Fibroblast of skin of back (primary cell): ENCODE measurements at places on chromosomes 13 and 19.

GRCh38 chr19:12792051-12792852, 966 bp downstream of the JUNB start:
- peak; percentile 60 for DNase-seq

DNA sequence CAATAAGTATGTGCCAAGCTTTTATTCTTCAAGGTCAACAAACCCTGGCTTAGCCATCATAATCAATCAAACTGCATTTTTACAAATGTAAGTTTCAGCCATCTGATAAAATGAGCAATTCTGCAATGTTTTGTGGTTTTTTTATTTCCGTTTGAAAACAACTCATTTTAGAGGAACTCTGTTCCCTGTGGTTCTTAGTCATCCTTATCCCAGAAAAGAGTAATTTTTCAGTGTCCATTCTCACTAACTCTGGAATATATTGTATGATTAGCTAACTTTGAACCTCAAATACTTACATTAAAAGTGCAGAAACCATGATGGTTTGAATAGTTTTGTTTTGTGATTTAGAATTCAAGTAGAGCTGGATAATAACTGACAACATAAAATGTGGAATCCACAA, 87.6 kb downstream of the IRS2 start:
- DNase-seq, result peak; percentile 72

GRCh38 chr13:42495255-42495654, 78.7 kb upstream of the TNFSF11 start:
- peak; percentile 27 for DNase-seq

DNA sequence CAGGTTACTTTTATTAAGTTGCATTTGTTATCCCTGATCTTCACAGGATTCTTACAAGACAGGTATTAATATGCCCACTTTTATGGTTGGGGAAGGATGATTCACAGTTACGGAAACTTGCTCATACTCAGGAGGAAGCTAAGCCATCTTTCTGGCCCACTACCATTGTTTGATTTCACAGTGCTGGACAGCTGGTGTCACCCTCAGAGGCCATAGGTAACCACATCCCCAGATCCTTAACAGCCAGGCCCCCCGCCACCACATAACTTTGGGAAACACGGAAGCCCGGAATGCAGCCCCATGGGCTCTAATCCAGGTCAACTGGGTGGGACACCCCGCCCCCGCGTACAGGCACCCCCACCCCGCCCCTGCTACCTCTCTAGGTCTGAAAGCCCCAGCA, 119.7 kb downstream of the IRS2 start:
- DNase-seq, result no peak

- DNase-seq, result peak; percentile 31
Observed at GRCh38 chr13:70249332-70250064, 141.2 kb upstream of the KLHL1 start.

- DNase-seq, result peak; percentile 70
Observed at GRCh38 chr19:3275583-3276340, 51.3 kb downstream of the CELF5 start.

- no peak for DNase-seq
Observed at GRCh38 chr13:99382428-99383133, 75.4 kb upstream of the GPR183 start.

- DNase-seq, result no peak
Observed at GRCh38 chr19:35040826-35041547, 534 bp upstream of the HPN start.

DNA sequence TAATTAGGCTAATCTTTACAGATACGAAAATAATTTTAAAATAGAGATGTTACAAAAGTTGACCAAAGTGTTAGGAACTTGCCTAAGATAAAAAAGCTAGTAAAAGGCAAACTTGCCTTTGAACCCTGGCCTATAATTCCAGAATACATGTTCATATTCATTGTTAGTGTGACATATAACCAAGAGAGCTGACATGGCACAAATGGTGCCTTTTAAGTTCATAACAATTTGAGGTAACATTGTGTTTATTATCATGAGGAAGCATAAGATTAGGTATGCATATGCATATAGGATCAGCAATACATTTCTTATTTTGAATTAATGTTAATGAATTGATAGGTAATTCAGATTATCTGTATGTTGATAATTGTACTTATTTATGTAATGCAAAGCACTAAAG, 1537.9 kb upstream of the PRR20A start:
- DNase-seq, result no peak

DNA sequence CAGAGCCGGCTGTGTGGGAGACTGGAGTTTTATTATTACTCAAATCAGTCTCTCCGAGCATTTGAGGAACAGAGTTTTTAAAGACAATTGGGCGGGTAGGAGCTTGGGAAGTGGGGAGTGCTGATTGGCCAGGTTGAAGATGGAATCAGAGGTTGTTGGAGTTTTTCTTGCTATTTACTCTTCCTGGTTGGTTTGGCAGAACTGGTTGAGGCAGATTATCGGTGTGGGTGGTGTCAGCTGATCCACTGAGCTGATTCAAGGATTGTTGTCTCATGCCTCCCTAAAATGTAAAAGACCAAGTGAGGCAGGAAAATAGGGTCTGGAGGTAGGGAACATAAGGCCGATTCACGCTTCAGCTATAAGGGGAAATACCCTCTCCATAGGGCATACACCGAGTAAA, 1.3 kb upstream of the TDRD12 start:
- DNase-seq, result no peak
